ENCODE measurements at places on chromosomes 5 and 9.

DNA sequence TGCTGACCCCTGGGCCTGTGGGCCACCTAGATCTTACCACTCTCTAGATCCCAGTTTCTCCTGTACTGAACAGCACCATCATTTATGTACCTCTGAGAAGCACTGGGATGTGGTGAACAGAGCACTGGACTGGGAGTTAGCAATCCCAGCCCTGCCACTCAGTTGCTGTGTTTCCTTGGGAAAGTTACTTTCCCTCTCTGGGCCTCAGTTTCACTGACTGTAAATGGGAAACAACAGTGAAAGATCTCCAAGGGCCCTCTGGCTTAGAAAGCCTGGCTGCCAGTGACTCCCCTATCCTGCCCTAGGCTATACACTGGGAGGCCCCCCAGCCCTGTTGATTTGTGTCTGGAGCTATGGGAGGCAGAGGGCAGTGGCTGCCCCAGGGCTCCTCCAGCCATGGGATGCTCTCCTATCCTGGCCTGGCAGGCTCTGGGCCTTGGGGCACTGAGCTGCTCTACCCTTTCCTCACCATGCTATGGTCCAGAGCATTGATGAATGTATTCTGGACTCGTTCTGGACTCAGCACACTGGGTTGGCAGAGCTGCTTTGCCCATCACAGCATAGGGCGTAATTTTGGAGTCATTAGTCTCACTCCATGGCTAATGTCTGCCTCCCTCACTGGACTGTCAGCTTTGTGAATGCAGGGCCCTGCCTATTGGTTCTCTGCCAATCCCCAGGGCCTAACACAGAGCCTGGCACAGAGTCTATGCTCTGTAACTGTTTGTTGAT is 99.3 kb downstream of the RGS3 start:
- DNase-seq, result no peak

DNA sequence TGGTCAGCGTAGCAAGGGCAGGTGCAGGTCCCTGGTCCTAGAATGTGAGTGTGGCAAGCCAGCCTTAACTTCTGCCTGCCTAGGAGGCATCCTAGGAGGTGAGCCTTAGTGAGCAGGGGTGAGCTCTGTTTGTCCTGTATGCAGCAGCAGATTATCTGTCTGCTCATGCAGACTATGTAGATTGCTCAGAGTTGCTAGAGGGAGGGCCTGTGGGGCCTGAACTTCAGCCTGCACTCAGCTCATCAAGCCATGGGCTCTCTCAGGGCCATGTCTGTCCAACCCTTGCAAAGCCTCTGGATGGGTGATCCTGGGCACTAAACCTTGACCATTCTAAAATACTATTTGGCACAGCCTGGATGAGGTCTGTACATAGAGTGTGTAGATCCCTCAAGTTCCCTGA is 8.5 kb upstream of the CTSL start:
- no peak for DNase-seq

DNA sequence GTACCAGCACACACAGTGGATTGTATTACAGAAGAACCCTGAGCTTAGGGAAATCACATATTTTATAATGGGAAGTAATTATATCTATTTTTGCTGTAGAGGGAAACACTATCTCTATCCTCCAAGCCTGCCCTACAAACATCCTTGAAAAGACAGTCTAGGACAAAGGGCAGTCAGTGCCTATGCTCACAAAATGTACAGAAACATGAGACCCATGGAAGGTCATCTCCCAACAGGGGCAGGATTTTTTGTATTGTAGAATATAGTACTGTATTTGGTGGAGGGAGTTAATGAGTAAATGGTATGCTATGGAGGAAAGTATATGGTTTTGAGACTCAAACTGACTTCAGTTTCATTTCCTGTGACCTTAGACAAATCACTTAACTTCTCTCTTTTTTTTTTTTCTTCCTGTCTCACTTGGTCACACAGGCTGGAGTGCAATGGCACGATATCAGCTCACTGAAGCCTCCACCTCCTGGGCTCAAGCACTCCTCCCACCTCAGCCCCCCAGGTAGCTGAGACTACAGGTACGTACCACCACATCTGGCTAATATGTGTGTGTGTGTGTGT is 5.8 kb upstream of the RAB14 start:
- no peak for DNase-seq

DNA sequence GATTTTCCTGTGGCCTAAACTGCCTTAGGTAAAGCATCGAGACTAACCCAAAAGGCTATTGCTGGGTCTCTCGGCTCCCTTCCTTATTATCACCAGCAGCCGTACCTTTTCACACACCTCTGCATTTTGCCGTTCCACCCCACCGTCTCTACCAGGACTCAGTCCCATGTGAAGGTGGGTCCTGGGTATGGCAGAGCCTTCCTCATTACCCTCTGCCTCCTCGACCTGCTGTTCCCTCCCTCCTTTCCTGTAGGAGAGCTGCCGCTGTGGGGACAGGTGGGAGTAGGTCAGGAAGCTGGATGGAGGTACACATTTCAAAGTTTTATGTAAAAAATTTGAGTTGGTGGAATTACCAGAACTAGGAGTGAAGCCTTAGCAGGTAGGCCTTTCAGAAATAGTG is 1.8 kb downstream of the CCL28 start:
- no peak for DNase-seq

- DNase-seq, result no peak
Observed at GRCh38 chr5:140018920-140019644, 24.0 kb downstream of the NRG2 start.

DNA sequence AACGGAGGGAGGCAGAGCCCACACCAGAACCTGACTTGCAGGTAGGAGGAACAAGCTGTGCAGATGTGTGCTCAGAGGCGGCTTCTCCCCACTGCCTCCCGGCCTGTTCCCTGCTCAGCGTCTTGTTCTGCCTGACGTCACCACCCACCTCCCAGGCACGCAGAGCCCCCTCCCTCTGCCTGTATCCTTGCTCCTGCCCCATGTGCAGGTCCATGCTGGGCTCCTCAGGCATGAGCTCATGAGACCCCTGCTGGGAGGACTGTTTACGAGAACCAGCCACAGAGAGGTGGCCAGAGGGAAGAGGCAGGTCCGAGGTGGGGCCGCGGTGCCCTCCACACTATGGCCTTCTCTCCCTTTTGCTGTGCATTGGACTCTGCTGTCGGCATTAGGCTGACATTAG is 45.5 kb downstream of the SLC6A3 start:
- DNase-seq, result no peak

GRCh38 chr9:87562530-87563170 is 65.0 kb downstream of the DAPK1 start:
- DNase-seq, result no peak
